ENCODE measurements at places on chromosomes 6 and 20.

- no peak for DNase-seq
These were observed 116.9 kb downstream of the KIF13A start for GRCh38 chr6:17870300-17871188.

GRCh38 chr6:10722820-10723566, at the start of gene TMEM14C:
TSS of gene TMEM14C (plus strand) at chr6:10723070. CDS start at chr6:10724614, 1,544 bp downstream.
- peak; percentile 54 for DNase-seq

GRCh38 chr6:151067684-151068596, 171.8 kb upstream of the AKAP12 start:
- no peak for DNase-seq

GRCh38 chr20:57908704-57909630, 199.2 kb upstream of the PMEPA1 start:
- no peak for DNase-seq

DNA sequence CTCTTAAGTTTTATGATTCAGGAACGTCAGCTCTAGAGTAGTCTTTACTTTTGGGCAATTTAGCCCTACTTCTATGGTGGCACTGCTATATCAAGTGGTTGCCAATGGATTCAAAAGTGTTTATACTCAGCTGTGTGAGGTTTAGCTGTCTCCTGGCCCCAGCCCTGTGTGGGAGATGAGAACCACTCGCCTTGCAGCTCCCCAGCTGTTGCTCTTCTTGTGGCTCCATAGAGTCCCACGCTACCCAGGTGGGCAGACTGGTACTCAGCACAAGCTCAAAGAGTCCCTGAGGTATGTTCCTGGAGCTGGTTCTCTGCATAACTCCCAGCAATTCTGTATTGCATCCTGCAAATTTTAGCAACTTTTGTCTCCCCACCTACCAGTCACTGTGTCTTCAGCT, 59.6 kb downstream of the C6orf118 start:
- DNase-seq = no peak

- no peak for DNase-seq
These were observed 94.8 kb downstream of the KLHL32 start for GRCh38 chr6:97019315-97019714.

GRCh38 chr6:144127097-144127496, 23.2 kb upstream of the STX11 start:
- no peak for DNase-seq

- no peak for DNase-seq
These were observed 63.4 kb downstream of the VEGFA start for GRCh38 chr6:43833223-43833995.

DNA sequence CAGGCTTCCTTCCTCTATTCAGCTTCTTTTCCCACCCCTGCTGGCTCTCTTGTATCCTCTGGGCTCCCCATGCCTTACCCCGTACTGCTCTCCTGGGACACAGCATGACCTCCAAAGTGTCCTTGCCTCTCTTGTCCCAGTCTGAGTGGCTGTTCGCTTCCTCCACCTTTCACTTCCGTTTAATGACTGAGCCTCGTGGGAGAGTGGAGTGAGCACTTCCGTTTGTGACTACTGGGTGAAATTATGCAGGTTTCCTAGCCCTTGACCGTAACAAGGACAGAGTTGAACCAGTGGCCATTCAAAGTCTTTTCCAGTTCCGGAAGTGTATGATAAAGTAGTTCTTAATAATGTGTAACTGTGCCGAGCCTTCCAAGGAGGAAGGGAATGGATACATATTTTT, 109.2 kb downstream of the ARID1B start:
- DNase-seq = no peak

DNA sequence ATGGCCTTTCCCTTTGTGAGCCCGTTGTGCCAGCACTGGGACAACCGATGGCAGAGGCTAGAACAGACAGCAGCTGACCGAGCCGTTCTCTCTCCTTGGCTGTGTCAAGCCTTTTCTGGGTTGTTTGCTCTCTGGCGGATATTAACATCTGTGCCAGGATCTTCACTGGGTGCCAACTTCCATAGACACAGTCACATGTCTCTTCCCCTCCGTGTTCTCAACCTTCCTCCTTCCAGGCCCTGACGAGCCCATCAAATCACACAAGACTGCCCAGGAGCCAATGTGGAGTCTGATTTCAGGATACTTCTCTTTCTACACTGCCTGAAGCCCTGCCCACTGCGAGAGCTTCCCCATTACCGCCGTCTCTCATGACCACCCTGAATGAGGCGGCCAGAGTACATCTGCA, 111.0 kb upstream of the RALGAPA2 start:
- no peak for DNase-seq

GRCh38 chr6:40348591-40348990, 238.6 kb downstream of the LRFN2 start:
- DNase-seq = peak; percentile 5

DNA sequence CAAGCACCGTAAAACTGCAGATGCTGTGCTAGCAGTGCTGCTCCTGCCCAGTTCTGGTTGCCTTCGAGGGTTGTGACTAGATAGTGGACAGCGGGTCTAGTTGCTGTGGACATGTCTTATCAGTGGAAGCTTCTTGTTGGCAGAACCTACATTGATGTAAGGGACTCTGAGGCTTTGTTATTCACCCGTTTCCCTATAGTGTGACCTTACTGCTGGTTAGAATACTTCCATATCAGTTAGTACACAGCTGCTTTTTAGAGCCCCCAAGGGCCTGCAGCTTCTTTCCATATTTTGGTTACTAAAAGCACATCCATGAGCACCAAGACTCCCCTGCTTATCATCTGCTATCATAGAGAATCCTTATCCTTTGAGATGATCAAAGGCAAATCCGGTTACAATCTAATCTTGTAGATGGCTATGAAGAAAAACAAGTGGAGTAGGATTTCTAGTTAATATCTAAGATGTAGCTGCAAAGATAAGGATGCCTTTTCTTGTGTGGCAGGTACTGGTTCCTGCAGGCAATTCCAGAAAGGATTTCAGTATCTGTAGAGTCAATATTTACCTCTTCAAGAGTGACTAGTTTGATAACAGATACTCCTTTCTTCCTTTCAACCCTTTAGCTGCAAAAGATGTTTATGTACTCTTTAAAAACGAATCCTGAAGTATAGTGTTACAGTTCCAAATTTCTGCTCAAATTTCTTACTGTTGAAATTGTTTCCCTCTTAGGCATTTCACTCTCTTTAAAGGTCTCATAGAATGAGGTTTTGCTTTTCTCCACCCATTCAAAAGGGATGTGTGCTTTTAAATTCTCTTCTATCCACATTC, 163.6 kb downstream of the JARID2 start:
- no peak for DNase-seq

GRCh38 chr20:1033751-1034414, 31.8 kb upstream of the RSPO4 start:
- DNase-seq = no peak

DNA sequence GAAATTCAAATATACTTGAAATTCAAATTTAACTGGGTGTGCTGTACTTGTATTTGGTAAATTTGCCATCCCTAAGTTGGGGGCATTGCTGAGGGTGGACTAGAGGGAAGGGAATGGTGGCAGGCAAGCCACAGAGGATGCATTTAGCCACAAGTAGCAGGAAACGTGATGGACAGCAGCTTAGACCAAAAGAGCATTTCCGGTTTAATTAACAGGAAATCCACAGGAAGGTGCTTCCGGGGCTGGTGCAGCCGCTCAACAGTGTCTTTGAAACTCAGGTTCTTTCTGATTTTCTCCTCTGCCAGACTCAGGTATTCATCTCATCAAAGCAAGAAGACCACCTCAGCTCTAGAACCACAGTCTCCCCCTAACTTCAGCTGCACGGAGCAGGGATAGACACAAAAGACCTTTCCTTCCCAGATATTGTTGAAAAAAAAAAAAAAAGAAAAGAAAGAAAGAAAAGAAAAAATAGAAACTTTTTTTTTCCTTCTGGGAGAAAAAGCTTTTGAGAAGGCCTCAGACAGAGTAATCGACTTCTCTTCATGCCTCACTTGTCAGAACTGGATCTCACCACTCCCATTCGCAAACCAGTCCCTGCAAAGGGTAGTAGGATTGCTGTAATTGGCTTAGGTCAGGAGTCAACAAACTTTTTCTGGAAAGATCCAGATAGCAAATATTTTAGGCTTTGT, 8.0 kb upstream of the BCAS1 start:
- peak; percentile 5 for DNase-seq

DNA sequence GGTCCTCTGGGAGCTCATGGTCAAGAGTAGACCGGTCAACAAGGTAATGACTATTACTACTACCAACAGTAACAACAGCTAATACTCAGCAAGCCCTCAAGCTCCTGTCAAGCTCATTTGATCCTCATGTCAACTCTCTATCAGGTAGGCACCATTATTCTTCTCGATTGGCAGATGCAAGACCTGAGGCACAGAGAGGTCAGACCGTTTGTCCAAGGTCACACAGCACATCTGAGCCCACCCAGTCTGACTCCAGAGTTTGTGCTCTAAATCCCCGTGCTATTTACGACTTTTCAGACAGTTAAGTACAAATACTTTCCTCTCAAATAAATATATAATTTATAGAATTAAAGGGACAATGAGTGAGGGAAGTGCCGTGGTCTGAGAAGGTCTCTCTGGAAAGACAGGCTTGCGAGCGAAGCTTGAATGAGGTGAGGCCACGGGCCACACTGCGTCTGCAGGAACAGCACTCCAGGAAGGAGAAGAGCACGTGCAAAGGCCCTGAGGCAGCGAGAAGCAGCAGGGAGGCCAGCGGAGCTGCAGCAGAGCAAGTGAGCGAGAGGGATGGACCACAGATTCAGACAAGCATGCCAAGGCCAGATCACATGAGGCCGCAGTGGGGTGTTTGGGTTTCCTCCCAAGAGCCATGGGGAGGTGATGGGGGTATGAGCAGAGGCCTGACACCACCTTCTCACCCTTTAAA, 117.3 kb downstream of the PREX1 start:
- DNase-seq = no peak

DNA sequence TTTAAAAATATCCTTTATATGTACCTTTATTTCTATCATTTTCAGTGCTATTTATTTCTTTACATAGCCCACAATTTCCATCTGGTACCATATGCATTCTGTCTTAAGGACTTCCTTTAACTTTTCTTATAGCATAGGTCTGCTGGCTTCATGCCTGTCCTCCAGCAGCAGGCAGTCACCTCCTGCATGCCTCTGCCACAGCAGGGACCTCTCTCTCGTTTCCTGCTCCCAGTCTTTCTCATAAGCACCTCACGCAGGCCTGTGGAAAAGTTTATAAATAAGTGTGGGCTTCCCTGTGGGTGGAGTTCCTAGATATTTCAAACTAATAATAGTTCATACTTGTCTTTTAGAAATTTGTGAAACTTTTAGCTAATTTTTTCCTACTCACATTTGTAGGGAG, 133.9 kb downstream of the KCNQ5 start:
- DNase-seq = no peak

GRCh38 chr6:119736296-119737021, 386.9 kb upstream of the MAN1A1 start:
- DNase-seq = no peak

DNA sequence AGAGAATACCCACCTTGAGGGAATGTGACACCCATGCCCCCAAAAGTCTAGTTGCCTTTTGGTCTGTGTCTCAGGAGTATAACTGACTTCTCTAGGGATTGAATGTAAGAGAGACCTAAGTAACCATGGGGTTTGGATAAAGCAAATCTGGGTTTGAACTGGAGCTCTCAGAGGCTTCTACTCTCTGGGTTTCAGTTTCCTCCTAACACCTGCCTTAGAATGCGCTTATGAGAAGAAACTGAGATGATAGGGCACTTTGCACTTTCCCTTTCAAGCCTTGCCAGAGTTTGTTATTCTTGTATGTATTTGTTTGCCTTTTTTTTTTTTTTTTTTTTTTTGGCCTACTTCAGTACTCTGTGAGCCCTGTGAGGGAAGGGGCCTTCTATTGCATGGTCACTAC, 19.4 kb downstream of the SDHAF4 start:
- DNase-seq = no peak

DNA sequence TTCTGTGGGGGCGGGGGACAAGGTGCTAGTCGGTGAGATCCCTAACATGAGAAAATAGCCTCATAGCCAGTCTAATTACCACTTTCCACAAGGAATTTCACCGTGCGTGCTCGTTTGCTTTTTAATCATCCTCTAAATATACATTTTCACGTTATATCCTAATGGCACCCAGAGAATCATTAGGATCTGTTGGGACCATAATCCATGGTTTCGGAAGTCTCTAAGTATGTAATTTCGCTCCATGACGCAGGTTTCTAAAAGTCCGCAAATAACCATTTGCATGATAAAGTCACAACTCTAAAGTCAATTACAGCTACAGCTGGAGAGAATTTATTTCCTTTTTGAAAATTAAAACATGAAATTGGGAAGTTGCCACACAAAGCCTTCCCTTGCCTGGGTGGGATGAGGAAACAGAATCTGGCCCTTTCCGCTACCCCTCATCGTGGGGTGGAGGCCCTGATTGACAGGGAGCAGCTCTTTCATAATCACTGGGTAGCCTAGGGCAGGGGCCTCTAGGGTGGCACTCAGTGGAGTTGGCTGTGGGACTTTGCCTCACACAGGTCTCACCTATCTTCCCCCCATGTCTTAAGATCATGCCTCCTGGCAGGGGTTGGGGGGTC, 81.9 kb downstream of the LRFN2 start:
- no peak for DNase-seq

DNA sequence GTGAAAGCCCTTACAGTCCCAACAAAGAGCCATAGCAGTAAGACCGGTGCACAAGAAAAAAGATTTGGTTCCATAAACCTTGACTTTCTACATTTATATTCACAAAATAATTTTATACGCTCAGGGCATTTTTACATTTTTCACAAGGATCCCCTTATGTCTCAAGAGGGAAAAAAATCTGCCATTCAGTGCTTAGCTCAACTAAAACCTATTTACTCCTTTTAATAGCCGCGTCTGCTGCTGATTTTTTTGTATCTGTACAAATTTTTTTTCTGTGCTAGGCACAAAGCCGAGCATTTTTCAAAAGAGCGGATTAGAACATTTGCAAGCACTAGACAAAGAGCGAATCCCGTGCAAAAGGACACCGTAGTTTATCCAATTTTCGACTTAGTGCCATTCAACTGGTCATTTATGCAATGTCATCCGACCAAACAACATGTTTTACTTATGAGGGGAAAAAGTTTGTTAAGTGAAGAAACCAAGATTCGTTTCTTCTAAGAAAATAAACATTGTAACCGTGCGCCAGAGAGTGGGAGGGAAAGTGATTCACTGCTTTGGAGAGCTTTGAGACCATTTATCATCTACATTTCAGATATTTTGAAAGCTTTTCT, 3.7 kb downstream of the TFAP2D start:
- no peak for DNase-seq

- DNase-seq = no peak
These were observed 123.2 kb downstream of the KHDRBS2 start for GRCh38 chr6:62162858-62163257.

GRCh38 chr6:158366363-158366762, 54.1 kb downstream of the TULP4 start:
- no peak for DNase-seq
